T-helper 17 cell (primary cell): ENCODE measurements at places on chromosomes 1 and 21.

- no peak for DNase-seq
Measured at GRCh38 chr21:41418956-41419680, 6.9 kb upstream of the MX1 start.

- DNase-seq, result no peak
Measured at GRCh38 chr1:4656533-4657140, 2.2 kb downstream of the AJAP1 start.

GRCh38 chr1:59669752-59670312 is 144.9 kb upstream of the HOOK1 start:
- no peak for DNase-seq

GRCh38 chr1:201456499-201457309 is 12.3 kb downstream of the PHLDA3 start:
- DNase-seq, result no peak

DNA sequence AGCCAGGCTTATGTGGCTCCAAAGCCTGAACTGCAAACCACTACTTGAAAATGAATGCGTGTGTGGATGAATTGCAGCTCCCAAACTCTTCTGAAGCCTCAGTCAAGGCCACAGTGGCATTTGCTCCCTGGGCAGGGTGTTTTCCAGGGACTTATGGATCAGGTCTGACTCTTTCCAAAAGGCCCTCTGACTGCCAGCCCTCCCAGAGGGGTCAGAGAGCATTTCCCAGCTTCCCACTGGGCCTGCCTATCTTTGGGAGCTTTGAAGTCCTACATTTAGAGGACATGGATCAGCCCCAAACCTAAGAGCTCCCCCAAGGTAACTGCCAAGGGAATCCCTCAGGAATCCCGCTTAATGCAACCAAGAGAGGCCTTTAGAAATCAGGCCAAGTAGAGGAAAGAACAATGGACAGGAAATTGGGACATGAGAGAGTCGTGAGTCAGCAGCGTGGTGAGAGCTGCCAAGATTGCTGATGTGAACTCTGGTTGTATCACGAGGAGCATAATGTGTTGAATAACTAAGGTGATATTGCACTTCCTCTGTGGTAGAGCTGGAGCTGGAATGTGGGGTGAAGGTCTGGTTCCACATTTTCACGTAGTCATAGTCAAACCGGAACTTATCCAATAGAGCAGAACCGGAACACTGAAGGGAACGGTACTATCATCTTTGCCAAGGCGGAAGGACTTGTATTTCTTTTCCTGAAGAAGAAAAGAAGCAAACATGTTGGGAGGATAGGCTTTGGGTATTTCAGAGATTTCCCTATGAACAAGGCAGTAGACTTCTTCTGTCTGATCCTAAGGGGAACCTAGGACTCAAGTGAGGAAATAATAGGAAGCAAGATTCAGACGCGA is 99.4 kb upstream of the JUN start:
- no peak for DNase-seq
